ENCODE measurements at places on chromosomes 11 and 22.

- no peak for DNase-seq
Measured at GRCh38 chr11:132427611-132428010, 1057.2 kb downstream of the NTM start.

- no peak for DNase-seq
Measured at GRCh38 chr22:50444663-50445062, 30.2 kb downstream of the SBF1 start.

DNA sequence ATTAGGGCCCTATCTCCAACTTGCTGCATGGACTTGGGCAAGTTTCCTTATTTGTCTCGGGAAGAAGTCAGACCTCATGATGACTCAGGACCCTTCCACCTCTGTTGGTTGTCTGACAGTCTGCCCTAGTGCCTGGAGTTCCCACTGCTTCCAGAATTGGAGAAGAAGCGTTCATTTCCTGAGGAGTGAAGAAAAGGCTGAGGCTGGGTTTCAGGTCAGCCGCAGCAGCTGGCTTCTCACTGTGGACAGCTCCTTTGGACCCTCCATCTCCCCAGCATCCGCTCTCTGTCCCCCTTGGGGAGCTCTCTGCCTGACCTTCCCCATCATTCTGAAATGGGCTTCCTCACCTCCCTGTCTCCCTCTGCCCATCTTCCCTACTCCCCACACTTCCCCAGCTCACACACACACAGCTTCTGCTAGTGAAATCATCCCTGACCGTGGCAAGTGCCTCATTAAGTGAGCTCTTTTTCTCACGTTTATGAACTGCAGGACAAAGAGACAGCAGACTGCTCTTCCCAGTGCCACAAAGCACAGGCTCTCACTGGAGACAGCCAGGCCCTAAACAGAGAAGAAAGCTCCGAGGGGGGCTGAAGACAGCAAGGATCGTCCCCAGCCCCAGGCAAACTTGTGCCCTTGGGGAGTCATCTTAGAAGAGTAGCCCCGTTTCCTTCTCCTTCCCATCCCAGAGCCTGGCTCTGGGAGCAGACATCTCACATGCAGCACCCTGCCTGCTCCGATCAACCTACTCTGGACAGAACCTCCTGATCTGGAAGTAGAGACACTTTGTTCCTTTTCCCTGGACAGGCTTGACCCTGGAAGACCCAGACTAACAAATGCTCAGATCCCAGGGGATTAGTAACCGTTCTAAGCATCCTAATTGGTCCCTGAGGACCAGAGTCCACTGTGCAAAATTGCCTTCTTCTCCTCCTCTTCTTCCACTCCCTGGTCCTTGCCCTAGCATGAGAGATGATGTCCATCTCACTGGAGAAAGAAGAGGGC lies 157.9 kb downstream of the FEZ1 start:
- no peak for DNase-seq

- no peak for DNase-seq
Measured at GRCh38 chr11:88827018-88827676, 238.6 kb downstream of the GRM5 start.

All from activated naive CD4-positive, alpha-beta T cell treated with anti-CD3 and anti-CD28 coated beads, Interleukin-2, amount 50 U/mL, for 16 hours (primary cell).